ENCODE measurements at places on chromosomes 5 and 9. TPM values are rescaled to one million over a fixed set of nuclear protein-coding genes. Genes with fewer than 3 reads are reported as not detected.

DNA sequence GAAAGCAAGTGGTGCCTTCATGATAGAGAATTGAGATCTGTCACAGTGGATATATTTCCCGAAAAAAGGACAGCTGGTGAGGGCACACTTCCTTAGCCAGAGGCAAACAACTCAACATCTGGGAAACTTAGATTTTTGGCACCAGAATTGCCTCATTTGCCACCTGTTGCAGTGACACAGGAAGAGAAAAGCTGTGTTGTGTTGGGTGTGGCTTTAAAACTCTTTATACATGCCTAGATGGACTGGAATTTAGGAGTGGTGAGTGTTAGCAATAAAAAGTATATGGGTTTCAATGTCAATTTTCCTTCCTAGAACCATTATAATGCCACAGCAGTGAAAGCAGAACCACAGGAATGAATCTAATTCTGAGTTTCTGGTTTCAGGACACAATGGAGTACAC is 62.6 kb upstream of the CEMIP2 start:
- DNase-seq = no peak

- DNase-seq = no peak
Measured at GRCh38 chr9:70131296-70131695, 87.6 kb downstream of the MAMDC2 start.

GRCh38 chr5:128528637-128529255 is 9.3 kb downstream of the FBN2 start:
- no peak for DNase-seq

ABO gene
- not detected for total RNA-seq

DNA sequence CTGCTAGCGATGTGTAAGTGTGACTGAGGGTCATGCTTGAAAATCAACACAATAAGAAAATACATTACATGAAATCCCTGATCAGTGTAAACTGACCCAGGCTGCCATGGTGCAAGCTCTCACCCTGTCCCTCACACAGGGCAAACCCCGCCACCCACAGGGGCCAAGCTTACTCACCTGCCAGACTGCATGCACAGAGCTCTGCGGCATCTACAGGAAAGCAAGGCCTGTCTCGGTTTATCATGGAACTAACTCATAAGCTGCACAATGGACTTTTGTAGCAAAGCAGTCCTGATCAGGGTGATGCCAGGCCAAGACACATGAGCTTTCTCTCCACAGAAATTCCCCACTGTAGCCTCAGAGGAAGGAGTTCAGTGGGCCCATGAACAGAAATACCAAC is 9.7 kb downstream of the IPPK start:
- no peak for DNase-seq

- no peak for DNase-seq
Measured at GRCh38 chr5:59800347-59800893, 93.1 kb downstream of the PDE4D start.

GLRA1 gene
- total RNA-seq = not detected

FABP6 gene
- total RNA-seq = not detected

FOXD4L4 gene
- total RNA-seq = 0.90 TPM

GLDC gene
- total RNA-seq = 0.71 TPM

DNA sequence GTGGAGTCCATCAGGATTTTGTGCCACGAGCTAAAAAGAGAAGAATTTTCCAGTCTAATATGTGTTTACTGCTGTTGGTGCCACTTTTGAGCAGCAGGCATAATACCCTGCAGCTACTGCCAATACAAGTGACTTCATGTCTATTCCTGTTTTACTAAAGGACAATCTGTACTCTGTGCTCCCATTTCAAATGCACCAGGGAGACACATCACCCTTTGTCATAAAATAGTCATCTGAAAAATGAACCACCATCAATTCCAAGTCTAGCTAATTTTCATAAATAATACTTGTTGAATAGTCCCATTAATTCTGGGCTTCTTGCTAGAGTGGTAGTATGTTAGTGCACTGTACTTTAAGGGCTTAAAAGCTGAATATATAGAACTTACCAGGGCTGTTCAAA is 8.9 kb upstream of the PKD2L2 start:
- no peak for DNase-seq

DNA sequence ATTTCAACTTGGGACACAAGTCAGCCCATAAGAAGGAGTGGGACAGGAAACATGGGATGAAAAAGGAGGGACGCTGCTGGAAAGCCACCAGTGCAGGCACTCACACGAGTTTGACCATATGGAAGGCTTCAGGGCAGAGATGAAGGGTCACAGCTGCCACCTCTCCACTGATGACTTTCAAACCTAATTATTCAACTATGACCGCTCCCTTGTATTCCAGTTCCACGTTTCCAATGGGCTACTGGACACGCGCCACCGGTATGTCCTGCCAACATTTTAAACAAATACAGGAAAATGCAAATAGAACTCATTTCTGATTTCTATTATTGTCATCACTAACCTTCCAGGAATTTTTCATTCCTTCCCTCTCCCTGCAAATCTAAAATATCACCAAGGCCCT is 134.7 kb downstream of the SLC1A3 start:
- DNase-seq = no peak

- DNase-seq = no peak
Measured at GRCh38 chr5:135979510-135979909, 24.7 kb upstream of the LECT2 start.

DNA sequence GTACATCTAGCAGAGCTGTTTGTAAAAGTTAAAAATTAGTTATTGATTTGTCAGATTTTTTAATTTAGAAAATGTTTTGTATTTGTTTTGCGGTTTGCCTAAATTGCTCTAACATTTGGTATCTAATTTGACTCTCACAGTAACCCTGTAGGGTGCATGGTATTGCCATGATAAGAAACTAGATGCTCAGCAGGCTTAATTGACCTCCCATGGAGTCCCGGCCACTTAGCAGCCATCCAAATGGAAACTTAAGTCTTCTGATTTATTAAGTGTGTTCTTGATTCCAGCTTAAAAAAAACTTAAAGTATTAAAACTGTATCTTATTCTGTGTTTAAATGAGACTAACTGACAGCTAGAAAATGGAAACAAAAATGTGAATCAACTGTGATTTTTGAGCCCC is 54.5 kb downstream of the CAST start:
- no peak for DNase-seq

GRCh38 chr5:132987531-132988408 is 24.3 kb upstream of the AFF4 start:
- DNase-seq = no peak

CNTNAP3 gene
- 0.94 TPM for total RNA-seq

GRCh38 chr9:136411378-136411777 is 920 bp downstream of the PMPCA start:
- DNase-seq = no peak

DNA sequence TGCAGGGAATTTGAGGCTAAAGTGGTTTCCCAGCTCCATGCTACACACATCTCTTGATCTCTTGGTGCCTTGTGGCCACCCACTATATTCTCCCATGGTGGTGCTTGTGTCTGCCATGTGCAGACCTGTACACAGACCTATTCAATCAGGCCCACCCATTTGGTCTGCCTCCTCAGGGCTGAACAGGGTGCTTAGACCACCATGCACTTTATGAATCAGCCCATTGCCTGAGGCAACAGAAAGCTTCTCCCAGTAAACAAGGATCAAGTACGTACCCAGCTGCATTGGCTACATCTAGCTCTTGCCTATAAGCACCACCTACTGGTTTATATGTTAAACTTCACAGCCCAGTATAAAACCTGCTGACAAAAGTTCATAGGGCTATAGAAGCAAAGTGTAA is 664.3 kb upstream of the EDIL3 start:
- DNase-seq = no peak

GRCh38 chr5:192970-193831 is 1.9 kb downstream of the LRRC14B start:
- no peak for DNase-seq

CCDC107 gene
- total RNA-seq = 41.6 TPM

- DNase-seq = no peak
Measured at GRCh38 chr5:109324351-109324750, 85.4 kb downstream of the PJA2 start.

GRCh38 chr5:135589152-135589551 is 10.4 kb upstream of the CXCL14 start:
- DNase-seq = no peak

GRCh38 chr9:16139774-16140173 is 586.9 kb downstream of the CCDC171 start:
- DNase-seq = no peak

GRCh38 chr9:70760228-70760627 is 345.8 kb upstream of the KLF9 start:
- no peak for DNase-seq

KLF4 gene
- 3.7 TPM for total RNA-seq

CDX1 gene
- total RNA-seq = not detected
